ENCODE measurements at places on chromosomes 16 and 17.
A peak's percentile ranks its signal among the peaks of the same experiment; 100 is the strongest.

DNA sequence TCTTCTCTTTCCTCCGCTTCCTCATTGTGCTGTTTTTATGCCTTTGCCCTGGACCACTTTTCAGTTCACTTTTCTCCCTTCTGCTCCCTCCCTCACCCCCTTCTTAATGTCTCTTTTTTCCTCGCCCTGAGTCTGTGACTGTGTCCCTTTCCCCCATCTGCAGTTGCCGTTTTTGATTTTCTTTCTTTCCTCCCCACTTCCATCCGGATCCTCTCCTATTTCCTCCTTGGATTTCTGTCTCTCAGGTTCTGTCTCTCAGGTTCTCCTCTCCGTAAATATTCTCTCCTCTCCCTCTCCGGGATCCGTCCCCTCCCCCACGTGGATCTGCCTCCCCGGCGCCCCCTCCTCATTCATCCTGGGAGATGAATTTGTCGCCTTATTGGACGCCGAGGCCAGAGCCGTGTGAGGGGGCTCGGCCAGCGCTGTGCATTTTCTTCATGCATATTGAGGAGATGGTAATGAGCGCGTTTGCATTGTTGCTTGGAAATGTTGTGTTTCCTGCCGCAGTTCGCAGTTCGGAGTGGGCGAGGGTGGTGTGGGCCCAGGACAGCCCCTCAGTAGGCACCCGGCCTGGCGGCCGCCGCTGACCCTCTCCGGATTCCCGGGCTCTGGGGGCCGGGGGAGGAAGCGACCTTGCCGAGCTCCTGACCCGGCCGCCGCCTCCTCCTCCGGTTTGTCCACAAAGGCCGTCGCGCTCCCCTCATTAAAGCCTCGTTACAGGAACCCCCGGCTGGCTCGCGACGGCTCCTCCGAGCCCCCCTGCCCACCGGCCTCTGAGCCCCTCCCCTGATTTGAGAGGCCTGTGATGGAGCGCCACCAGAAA is 4.5 kb upstream of the IRX3 start:
- DNase-seq = no peak

- peak; percentile 14 for DNase-seq
Observed at GRCh38 chr17:16442594-16443510, 27.5 kb downstream of the TRPV2 start.

DNA sequence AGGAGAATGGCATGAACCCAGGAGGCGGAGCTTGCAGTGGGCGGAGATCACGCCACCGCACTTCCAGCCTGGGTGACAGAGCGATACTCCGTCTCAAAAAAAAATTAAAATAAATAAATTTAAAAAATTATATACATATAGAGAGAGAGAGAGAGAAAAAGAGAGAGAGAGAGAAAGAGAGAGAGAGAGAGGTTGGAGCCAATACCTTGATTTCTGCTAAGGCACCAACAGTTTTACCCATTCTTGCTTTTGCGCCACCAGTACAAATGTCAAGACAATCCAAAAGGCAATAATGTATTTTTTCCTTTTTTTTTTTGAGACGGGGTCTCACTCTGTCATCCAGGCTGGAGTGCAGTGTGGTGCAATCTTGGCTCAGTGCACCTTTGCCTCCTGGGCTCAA is 17.2 kb downstream of the BRIP1 start:
- no peak for DNase-seq

DNA sequence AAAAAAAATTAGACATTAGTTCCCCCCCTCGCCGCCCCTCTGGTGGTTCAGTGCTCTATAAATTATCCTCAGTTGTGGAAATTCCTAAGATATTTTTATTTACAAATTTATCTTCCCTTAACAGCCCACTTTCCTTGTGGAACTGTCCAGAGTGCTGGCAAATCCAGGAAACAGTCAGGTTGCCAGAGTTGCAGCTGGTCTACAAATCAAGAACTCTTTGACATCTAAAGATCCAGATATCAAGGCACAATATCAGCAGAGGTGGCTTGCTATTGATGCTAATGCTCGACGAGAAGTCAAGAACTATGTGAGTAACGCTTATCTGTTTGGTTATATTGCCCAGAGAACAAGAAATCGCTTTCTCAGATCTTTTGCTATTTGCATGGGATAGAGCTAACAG is 2.9 kb downstream of the KPNB1 start:
- DNase-seq = no peak

GRCh38 chr17:66464921-66465320 is 162.5 kb downstream of the PRKCA start:
- DNase-seq = no peak

- no peak for DNase-seq
Observed at GRCh38 chr16:10870137-10870776, 6.7 kb upstream of the CIITA start.

DNA sequence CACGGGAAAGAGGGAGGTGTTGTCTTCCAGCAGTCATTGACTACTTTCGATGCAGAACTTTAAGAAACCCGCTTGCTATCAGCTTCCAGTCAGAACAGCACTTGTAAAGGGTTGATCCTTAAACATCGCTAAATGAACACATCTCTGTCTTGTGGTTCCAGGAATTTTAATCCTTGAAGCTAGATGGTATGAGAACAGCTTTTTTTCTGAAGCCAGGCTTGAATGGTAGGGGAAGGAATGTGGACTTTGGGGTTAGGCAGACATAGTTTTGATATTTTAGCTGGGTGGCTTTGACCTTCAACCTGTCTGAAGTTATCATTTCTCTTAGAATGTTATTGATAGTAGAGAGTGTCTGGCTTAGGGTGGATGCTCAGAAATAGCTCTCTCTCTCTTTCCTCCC is 81.1 kb downstream of the RGS9 start:
- DNase-seq = no peak

- DNase-seq = peak; percentile 42
Observed at GRCh38 chr16:57530104-57530521, 6.3 kb downstream of the CCDC102A start.

DNA sequence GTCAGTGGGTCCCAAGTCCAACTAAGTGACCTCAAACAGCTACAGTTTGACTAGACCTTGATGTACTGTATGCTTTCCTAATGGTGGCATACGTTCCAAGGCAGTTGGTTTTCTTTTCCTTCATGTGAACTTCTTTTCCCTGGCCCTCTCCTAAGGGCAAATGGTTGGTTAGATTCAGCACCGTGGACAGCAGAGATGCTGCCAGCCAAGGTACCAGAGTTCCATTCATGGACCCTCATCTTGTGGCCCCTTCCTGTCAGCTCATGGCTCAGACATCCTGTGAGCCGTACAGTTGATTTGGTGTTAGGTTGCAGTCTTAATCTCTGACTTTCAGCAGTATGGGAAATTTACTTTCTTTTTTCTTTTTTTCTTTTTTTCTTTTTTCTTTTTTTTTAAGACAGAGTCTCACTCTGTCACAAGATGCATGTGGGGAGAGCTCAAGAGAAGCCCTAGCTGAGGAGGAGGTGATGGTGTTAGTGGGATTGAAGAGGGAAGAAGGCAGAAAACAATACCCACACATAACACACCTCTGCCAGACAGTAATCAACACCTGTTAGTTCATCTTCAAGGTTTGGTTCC is 122.4 kb downstream of the USP31 start:
- no peak for DNase-seq

DNA sequence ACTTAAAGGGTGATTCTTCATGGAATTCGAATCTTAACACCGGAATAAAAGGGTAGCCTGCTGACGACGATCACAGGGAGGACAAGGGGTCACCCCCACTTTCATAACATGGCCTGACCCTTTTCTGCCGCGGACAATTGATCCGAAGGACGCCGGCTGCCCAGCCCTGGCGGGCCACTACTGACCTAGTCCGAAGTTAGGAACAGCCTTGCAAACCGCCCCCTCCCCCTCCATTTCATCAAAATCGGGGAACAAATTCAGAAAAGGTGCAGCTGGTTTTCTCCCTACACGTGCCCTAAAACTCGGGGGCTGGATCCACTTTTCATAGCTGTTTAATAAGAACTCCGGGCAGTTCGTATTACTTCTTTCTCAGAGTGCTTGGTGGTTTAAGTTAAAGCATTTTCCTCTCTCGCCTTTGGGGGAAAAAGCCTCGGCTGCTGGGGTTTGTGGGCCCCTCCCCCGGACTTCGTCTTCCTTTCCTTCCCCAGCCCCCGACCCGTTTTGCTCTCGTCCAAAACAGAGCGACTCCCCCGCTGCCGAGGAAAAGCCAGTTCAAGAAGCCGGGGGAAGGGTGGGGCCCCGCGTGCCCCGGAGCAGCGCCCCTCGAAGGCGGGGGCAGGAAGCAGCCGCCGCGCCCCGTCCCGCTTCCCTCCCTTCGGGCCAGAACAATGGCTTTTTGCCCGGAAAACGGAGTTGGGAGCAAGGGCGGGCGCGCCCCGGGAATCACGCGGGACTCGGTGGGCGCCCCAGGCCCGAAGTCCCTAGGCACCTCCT is 641 bp upstream of the CBX2 start:
- peak; percentile 21 for DNase-seq

- no peak for DNase-seq
Observed at GRCh38 chr17:73645050-73645871, 1.0 kb upstream of the SDK2 start.

- no peak for DNase-seq
Observed at GRCh38 chr17:72432881-72433280, 312.1 kb downstream of the SOX9 start.

DNA sequence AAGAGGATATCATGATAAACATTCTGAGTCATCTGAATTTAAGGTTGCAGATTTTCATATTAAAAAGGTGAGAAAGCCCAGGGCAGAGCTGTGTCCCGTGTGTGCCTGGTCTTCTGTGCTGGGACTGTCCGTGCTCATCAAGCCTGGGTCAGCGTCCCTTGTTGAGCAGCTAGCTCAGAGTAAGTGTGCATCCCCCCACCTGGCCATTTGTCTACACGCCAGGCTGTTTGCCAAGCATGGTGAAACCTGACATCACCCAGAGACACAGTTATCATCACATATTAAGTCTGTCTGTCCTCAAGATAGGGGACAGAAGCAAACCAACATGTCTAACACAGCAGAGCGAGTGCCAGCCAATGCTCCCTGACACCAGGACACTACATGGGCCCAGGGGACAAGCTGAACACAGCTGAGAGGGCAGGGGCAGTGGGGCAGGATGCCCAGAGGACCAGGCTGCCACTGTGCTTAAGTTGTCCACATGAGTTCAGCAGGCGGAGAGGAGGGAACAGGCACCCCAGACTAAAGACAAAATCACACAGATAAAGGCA is 57.9 kb upstream of the CNEP1R1 start:
- no peak for DNase-seq

GRCh38 chr16:51148678-51149228 is 2.3 kb downstream of the SALL1 start:
- no peak for DNase-seq

GRCh38 chr16:81491541-81492188 is 47.1 kb downstream of the CMIP start:
- peak; percentile 6 for DNase-seq

DNA sequence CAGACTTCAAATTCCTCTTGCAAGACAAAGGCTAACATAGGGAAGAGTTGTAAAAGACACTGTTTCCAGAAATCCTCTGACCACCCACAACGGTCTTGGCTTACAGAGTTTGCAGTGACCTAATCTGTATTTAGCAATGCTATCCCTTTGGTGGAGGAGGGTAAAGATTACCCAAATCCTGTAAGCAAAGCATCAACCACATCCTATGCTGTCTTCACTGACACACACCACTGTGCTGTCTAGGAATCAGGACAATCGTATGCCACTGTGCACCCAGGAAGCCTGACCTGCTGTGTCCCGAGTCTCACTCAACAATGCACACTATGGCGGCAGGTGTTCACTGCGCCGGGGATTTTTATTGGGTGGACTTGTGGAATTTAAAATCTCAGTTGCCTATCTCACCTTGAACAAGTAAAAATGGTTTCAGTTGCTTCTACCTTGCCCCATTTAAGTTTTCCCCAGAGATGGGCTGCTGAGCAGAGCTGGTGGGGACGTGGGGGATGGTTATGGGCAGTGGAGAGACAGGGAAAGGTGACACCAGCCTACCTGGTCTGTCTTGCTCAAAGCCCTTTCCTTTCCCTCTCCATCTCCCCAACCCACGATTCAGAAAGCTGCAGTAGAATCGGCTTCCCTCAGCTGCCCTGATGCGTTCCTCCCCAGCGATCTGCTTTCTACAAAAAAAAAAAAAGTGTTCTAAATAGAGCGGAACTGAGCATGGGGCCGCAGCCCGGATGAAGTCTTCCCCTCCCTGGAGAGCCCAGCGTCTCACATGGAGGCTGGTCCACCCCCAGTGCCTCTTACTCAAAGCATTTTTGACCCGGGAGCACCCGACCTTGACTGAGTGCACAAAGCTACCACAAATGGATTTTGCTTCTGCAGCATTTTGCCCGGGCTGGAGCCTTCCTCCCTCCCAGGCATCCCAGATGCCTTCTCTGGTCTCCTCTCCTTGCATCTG is 271.5 kb downstream of the SOX9 start:
- DNase-seq = peak; percentile 96

- no peak for DNase-seq
Observed at GRCh38 chr17:27634026-27634335, 3.0 kb downstream of the LGALS9 start.

DNA sequence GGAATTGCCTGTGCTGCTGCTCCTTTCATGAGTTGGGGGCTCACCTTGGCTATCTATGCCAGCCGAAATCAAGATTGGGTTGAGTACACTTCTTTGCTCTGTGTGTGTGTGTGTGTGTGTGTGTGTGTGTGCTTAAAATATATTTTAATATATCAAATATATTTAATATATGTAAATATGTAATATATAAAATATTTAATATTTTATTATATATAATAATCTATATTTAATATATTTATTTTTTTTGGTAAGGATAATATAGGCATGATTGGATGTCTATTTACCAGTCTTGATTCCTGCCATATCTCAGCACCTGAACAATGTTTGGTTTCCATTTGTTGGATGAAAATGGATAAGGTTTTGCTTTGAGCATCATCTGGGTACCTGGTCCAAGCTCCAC is 399.3 kb downstream of the CA10 start:
- DNase-seq = no peak

DNA sequence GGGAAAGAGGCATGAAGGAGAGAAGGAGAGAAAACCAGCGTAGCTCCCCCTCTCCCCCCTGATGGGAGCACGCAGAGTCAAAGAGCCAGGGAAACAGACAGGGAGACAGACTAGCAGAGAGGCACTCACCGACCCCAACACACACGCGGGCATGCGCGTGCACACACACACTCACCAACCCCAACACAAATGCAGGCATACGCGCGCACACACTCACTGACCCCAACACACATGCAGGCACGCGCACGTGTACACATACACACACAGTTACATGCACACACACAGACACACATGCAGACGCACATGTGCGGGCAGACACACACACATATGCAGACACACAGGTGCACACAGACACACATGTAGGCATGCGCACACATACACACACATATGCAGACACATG is 4.6 kb downstream of the CACNB1 start:
- DNase-seq = no peak

DNA sequence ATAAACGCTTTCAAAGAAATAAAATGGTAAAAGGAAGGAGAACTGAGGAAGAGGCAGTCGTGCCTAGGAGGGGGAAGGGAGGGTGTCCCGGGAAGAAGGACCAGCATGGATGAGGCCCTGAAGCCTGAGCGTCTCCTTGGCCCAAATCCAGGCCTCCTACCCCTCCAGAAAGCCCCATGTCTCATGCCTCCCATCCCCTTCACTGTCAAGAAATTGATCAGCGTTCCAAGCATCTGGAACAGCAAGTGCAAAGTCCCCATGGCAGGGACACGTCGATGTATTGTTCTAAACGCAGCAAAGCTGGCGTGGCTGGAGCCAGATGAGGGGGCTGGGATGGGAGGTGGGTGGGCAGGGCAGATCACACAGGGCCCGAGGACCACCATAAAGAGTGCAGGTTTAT is 22.6 kb downstream of the SEC14L5 start:
- DNase-seq = no peak
